IPS DF 19.7 (cell line): ENCODE measurements at places on chromosomes 13 and 19.

DNA sequence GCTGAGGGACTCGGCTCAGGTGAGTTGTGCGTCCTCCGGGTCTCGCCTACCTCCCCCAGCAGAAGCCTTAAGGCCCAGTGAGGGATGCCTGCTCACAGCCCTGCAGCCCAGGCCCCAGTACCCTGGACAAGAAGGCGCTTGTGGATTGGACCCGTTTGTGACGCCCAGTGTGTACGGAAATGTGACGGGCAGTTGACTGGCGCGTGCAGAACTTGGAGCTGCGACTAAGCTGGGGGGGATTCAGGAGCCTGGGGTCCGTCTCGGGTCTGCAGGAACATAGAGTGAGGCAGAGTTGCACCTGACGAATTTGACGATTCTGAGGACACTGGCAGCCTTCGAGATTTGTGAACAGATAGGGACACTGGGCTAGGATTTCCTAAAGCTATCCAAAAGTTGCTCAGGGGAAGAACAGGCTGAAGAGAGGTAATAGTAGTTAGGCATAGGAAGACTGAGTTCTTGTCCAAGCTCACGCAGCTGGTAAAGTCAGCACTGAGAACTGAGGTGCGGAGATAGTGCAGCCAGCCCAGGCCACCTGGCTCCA lies 519 bp downstream of the ZNF551 start:
- no peak for DNase-seq

DNA sequence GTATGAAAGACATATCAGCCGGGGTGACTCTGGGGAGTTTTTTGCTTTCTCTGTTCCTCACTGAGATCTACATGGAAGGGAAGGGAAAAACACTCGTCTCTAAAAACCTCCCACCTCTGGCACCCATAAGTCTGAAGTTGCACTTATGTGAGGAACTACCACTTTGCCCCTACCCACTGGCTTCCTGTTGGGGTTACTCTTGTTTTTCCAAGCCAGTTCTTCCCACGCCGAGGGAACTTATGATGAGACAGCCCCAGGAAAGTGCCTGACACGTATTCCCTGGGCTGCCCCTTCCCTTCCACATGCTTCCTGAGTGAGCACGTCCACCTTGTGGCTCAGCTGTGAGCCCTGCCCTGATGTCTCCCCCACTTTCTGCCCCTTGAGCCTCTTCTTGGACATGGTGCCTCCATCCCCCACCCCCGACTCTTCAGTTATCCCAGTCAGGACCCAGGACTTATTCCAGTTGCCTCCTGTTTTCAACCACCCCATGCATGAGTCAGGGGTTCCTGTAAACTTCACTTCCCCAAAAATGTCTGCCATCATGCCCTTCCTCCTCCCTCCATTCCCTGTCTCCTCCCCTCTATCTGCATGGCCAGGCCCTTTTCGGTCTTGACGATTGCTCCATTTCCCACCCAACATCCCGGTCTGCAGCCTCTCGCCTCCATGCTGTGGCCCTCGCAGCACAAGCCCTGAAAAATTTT lies 5.1 kb upstream of the SIGLEC7 start:
- no peak for DNase-seq

DNA sequence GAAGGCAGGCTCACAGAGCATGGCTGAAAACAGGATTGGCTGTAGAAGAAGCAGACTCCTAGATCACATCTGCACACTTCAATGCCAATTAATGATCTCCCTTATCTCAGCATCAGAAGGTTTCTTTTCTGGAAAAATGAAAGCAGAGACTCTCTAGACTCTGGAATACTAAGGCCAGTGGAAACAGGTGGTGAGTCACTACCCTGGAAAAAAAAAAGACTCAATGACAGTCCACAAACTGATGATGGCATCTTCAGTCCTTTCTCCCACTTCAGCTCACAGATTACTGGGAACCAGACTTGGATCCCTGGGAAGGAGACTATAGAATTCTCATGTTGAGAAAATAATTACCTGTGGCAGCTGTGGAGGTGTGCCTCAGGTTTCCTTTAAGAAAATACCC lies 47.5 kb upstream of the MBNL2 start:
- DNase-seq = no peak

DNA sequence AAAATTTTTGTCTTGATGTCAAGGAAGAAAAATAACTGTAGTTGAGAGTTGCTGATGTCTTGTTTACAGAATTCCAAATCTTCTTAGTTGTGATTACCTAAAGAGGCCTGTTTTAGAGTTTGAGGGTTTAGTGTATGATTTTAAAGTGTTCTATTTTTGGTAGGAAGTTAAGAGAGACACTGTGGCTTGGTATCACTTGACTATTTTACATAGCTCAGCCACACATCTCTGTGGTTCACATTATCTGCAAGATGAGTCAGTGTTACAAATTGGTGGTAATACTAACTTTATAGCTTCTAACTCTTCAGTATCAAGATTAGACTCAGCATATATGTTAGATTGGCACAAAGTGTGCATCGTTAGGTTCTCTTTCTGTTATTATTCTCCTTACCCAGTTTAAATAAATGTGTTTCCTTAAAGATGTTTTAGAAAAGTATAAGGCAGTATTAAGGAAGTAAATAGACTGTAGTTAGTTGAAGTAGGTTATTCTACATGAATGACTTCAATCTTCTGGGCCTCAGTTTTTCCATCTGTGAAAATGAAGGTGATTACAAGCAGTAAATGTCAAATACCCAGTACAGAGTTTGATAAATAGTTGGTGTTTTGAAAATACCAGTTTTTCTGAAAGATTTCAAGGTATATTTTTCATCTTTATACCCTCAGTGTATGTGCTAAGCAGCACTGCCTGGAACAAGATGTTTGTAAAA lies 33.4 kb downstream of the COG6 start:
- DNase-seq = no peak

GRCh38 chr13:26919311-26919710 lies 158.7 kb upstream of the GPR12 start:
- DNase-seq = no peak

GRCh38 chr13:90958866-90959265 lies 388.6 kb upstream of the MIR17HG start:
- DNase-seq = no peak

GRCh38 chr13:108980237-108980636 lies 350.8 kb downstream of the MYO16 start:
- DNase-seq = no peak

DNA sequence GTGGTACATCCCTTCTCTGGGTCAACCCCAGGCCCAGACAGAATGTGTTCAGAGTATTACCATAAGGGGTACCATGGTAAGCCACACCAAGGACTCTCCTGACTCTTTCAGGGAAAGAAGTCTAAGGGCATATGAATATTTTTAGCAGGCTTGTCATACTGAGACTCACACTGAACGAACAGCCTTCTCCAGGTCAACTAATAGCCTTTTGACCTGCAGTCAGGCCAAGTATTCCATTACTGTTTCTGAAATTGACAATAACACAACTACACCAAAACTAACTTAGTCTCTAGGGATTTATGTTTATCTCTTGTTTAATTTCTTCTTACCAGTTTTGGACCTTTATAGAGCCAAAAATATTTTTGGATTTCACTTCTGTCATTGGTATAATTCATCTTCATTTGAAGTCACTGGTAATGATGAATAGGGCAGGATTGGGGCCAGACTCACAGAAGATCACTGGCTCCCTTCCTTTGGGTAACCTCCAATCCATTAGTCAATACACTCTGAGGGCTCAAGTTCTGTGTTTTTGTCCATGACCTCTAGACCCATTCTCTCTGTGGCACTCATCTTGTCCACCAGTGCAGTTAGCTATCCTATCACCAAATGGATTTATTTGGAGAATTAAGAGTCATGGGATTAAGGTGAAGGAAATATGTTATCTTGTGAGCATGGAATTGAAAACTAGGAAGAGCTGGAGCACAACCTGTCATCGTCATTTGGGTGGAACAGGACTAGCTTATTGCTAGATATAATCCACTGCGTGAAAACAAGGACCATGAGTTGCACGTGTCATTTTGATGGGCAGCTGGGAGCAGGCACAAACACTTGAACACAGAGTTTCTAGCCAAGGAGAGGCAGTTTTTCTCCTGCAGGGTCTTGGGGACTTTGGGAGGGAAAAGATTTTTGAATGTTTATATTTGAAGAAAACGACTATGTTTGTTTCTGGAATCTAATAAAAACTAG lies 313.3 kb downstream of the DCLK1 start:
- no peak for DNase-seq

GRCh38 chr13:51364404-51365008 lies 25.0 kb downstream of the SERPINE3 start:
- no peak for DNase-seq

DNA sequence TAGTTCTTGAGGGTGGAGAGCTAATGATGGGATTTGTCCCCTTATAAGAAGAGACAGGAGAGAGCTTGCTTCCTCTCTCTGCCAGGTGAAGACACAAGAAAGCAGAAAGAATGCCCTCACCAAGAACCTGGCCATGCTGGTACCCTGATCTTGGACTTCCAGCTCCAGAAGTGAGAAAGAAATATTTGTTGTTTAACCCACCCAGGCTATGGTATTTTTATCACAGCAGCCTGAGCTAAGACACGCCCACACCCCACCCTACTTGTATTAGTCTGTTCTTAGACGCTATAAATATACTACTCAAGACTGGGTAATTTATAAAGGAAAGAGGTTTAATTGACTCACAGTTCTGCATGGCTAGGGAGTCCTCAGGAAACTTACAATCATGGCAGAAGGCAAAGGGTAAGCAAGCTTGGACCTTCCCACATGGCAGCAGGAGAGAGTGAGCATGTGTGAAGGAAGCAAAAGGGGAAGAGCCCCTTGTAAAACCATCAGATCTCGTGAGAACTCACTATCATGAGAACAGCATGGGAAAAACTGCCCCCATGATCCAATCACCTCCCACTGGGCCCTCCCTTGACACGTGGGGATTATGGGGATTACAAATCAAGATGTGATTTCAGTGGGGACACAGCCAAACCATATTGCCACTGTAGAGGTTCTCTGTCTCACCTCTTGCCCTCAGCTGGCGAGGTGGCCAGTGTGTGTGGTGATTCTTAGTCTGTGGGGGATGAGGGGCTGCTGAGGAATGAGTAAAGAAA lies 57.4 kb upstream of the RCBTB2 start:
- DNase-seq = no peak

- no peak for DNase-seq
These were observed 1.5 kb upstream of the TBXA2R start for GRCh38 chr19:3608079-3608641.

- no peak for DNase-seq
These were observed 100.4 kb downstream of the RFC3 start for GRCh38 chr13:33918199-33918932.

DNA sequence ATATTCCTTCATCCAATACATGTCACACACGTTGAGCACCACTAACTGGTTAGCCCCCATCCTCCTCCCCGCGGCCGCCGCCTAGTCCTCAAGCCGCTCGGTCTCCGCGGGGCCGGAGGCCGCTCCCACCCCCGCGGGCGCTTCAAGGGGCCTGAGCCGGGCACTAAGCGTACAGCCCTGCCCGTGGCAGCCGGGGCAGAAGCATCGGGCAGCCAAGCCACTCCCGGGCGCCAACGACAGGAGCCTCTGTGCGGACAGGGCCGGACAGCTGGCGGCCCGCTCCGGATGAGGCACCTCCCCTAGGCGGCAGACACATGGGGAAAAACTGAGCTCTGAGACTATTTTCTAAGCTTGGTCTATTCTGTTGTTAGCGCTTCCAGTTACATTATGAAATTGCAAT lies 2.8 kb upstream of the ZNF543 start:
- no peak for DNase-seq

GRCh38 chr13:112057736-112058518 lies 9.0 kb upstream of the SOX1 start:
- no peak for DNase-seq

- DNase-seq = no peak
These were observed 279.8 kb upstream of the EDNRB start for GRCh38 chr13:78198419-78198818.

DNA sequence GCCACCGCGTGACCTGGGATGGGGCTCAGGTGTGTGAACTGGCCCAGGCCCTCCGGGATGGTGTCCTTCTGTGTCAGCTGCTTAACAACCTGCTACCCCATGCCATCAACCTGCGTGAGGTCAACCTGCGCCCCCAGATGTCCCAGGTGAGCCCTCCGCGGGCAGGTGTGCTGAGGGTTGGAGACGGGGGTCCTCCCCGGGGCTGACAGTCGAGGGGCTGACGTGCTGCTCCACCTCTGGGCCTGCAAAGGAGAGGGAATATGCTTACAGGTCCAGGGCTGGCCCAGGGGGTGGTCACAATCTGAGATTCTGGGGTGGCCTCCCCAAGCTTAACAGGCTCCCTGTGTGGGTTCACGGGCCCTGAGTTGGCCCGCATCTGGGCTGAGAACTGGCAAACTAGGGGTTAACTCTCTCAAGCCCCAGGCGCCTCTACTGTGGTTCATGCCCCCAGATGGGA lies 386 bp downstream of the VAV1 start:
- DNase-seq = no peak

DNA sequence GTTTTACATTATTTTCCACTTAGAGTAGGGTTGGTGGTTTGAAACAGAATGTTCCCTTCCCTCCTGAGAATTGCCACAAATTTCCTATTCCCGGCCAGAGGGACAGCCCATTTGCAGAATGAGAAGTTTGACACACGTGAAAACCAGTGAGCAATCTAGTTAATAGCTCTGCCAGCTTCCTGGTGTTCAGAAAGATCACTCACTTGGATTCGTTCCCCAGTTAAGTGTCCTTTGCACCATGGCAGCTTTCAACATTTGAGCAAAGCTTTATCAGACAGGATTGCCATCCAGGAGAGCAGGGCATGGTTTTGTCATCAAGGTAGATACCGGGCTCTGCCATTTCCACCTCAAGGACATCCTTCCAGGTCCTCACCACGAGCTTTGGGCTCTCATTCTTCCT lies 28.2 kb downstream of the RASL11A start:
- no peak for DNase-seq

GRCh38 chr13:79194727-79195126 lies 211.3 kb downstream of the RBM26 start:
- no peak for DNase-seq

DNA sequence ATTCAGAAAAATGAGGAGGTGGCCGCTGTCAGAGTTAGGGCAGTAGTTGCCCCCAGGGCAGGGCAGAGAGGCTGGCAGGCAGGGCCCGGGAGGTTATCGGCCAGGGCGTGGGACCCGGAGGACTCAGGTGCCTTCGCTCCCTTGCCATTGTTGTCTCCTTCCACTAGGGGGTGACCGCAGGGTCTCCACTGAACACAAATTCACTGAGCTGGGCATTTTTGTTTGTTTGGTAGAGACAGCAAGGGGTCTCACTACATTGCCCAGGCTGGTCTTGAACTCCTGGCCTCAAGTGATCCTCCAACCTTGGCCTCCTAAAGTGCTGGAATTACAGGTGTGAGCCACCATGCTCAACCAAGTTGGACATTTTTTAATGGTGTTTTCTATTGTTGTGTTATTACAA lies 25.1 kb downstream of the CARS2 start:
- DNase-seq = peak; percentile 15
